Smooth muscle cell of the pulmonary artery (primary cell): ENCODE measurements at places on chromosomes 7 and 10. TPM values are rescaled to one million over a fixed set of nuclear protein-coding genes. Genes with fewer than 3 reads are reported as not detected.

Gene ICA1
- 0.13 and 0.52 TPM in 2 replicates for total RNA-seq

Gene PRPS1L1
- total RNA-seq = not detected in 2 replicates

Gene CALY
- total RNA-seq = not detected in 2 replicates

Gene GNGT1
- not detected in 2 replicates for total RNA-seq

Gene SPOCK2
- 0.26 and 0.69 TPM in 2 replicates for total RNA-seq

Gene KCND2
- 0.46 and 4.9 TPM in 2 replicates for total RNA-seq
